ENCODE measurements at places on chromosomes 7 and 10.
A peak's percentile ranks its signal among the peaks of the same experiment; 100 is the strongest.

DNA sequence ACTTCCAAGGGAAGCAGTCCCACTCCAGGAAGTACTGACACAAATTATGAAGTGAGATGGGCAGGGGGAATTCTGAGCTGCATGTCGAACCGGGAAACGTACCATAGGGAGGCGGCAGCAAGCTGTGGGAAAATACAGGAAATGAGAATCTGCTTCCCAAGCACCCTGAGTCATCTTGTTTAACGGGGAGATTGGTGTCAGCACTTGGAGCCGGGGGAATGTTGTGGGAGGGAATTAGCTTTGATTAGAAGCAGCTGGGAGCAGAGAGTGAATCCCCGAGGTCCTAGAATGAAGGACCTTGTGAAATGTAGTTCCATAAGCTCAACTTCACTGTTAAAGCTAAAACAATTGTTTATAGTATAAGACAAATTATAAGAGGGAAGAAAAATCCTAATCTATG, 141.4 kb upstream of the PRKCQ start:
- no peak for DNase-seq

GRCh38 chr10:17210361-17210760, 8.9 kb upstream of the TRDMT1 start:
- DNase-seq: no peak

DNA sequence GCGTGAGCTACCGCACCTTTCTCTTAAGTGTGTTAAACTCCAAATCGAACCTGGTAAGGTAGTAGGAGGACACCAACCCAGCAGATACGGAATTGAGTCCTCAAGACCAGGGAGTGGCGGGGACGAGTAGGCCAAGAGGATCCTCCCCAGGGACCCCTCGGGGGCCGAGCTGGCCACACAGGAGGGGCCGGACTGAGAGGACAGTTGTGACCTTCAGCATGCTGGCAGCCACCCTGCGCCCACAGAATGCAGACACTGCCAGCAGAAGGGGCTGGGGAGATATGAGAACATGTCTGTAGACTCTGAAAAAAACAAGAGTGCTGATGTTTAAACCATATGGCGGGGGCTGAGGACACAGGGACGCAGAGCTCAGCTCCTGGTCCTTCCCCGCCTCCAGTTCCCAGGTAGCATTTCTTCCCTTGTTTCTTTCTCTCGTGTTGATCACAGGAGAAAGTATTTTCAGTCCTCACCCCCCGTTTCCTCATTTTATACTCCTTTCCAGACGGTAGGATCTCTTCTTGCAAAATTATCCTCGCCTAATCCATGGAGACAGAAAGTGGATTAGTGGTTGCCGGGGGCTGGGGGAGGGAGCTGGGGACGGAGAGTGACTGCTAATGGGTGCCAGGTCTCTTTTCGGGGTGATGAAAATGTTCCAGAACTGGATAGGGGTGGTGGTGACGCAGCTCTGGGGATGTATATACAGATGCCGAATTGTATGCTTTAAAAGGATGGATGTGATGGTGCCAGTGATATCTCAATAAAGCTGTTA, 11.5 kb upstream of the UNCX start:
- no peak for DNase-seq

GRCh38 chr10:14958872-14959220, 342 bp upstream of the MEIG1 start:
- DNase-seq: no peak

DNA sequence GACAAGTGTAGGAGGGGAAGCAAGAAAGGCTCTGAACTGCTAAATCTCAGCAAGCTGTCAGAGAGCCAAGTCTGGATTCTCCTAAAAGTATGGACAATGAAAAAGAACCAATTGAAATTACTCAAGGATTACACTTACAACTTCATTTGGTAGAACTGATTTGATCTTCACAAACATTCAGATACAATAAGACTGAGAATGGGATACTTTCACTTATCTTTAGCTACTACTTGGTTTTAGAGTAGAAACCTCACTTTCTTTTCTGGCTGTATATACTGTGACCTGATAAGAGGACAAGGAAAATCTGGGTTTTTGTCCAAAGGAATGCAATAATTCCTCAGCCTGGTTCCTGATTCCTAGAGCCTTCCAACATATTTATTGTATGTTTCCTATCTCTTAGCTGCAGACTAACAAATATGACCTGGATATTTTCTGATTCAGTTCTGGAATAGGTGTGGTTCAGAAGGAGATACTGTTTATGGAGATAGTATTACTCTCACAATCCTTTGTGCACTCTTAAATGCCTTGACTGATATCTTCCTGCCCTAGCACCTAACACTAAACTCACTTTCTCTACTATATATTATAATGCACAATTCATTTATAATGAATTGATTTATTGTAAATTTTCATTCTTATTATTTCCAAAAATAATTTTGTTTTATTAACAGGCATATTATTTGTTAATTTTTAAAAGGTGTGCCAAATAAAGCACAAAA, 7.3 kb downstream of the SEMA3A start:
- DNase-seq: no peak

DNA sequence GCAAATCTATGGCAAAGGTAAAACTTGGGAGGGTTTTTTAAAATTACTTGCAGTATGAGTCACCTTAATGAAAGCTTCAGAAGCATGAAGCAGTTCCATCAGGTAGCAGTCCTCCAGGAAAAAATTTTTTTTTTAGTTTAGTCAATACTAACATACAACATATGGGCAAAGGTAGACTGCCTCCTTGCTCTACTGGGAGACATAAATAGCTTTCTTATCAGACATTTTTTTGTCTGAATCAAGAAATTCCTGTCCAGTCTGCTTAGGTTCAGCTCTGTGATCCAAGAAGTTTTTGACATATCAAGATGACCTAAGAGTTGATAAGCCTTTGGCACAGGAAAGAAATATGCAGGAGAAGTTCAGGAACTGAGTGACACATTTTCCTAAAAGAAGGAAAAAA, 171.5 kb upstream of the TCF7L2 start:
- no peak for DNase-seq

- no peak for DNase-seq
These were observed 276.3 kb downstream of the ZMYND11 start for GRCh38 chr10:411603-412002.

GRCh38 chr7:3168869-3169268, 125.2 kb upstream of the CARD11 start:
- no peak for DNase-seq

- no peak for DNase-seq
These were observed 43.4 kb downstream of the DNMBP start for GRCh38 chr10:99966306-99966705.

- DNase-seq: no peak
These were observed 13.9 kb downstream of the PCLO start for GRCh38 chr7:83148776-83149175.

DNA sequence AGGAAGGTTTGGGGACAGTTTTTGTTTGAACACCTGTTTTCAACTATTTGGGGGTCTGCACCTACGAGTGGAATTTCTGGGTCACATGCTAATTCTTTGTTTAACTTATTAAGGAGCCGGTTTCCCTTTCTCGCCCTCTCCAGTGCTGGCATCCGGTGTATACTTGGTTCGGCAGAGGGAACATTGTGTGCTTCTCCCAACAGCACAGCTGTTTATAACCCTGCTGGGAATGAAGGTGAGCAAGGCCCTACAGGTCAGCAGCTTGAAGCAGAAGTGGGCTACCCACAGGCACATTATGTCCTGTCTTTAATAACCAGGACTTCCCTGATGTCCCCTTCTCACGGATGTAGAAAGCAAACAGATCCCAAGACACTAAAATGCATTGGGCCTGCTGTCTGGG, 87.5 kb upstream of the PDCD4 start:
- no peak for DNase-seq

- peak; percentile 88 for DNase-seq
These were observed 143.0 kb downstream of the NEURL1 start for GRCh38 chr10:103636492-103636891.

DNA sequence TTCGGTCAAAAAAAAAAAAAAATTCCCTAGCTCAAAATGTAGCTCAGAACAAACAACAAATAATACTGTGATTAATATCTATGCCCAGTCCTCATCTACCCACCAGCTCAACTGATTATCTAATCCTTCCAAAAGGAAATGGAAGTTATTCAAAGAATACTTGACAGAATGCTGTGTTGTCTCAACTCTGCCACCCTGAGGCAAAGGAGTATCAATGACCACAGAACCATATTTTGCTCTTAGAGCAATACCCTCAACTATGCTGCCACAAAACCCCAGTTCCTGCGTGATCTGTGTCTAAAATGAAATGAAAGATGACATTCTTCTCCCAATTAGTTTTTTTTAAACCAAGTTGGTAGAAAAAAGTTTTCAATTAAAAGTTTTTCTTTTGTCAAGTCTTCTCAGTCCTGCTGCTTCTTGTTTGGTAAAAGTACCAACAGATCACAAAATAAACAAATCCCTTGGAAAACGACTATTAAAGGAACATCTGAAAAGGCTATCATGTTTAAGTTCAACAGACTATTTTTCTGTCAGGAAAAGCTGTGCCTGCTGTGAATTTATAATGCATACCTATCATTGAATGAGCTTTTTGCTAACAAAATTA, 21.6 kb downstream of the RBM28 start:
- DNase-seq: no peak

DNA sequence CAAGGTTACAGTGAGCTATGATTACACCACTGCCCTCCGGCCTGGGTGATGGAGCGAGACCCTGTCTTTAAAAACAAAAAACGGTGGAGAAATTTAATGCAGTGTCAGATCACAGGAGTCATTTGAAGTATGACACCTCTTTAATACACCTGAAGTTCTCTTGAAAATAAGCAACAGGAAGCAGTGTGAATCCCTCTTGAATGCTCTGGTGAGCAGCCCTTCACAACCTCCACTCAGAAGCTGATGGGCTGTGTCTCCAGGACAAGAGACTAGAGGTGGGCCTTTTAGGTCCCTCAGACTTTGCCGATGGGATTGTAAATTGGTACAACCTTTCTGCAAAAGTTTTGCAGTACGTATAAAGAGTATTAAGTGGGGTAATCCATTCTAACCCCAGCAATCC, 50.1 kb downstream of the CYP26A1 start:
- DNase-seq: no peak

DNA sequence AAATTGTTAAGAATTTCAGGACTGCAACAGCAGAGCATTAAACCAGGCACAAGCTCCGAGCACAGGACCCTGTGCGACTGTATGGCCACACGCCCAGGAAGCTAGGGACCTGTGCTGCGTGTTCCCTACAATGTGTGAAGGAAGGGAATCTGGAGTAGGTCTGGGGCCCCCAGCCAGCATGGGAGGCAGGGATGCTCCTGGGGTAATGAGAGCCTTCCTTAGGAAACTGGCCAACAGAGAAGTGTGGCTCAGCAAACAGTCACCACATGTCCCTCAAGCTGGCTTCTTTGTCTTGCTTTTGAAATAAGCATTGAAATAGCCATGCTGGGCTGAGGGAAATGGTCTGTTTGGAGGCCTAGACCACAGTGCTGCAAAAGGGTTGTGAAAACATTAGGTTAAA, 8.2 kb downstream of the BLNK start:
- no peak for DNase-seq

GRCh38 chr10:127990846-127991542, 84.1 kb downstream of the PTPRE start:
- DNase-seq: no peak

DNA sequence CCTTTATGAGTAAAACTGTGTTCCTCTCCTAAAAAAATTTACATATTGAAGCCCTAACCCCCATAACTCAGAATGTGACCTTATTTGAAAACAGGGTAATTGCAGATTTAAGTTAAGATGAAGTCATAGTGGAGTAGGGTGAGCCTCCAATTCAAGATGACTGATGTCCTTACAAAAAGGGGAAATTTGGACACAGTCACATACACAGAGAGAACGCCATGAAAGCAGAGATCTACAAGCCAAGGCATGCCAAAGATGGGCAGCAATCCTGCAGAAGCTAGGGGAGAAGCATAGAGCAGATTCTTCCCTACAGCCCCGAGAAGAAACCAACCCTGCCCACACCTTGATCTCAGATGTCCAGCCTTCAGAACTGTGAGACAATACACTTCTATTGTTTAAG, 23.8 kb upstream of the ADD3 start:
- no peak for DNase-seq

- DNase-seq: no peak
These were observed 31.8 kb downstream of the GPRIN2 start for GRCh38 chr10:46524472-46525176.

DNA sequence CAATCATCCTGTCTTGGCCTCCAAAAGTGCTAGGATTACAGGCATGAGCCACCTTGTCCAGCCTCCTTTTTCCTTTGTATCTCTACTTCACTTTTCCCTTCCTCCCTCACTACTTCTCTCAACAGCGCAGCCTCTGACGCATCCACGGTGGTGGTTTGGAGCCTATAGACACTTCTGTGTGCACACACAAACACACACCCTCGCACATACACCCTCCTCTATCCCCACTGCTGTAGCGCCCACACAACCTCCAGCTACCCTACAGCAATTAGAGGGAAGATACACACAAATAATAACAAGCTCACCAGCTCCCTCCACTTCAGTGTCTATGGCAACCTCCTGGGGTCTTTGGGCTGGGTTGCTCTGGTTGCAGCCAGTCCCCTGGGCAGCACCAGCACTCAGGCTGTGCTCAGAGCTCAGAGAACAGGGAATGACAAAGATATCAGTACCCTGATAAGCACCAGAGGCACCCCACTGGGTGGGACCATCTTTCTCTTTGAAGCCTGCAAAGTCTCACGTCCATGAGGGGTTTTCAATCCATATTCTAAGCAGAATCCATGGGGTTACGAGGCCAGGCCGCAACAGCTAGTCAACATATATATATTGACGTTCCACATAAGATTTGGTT, 3.3 kb upstream of the CAMK2G start:
- DNase-seq: no peak

GRCh38 chr7:76217942-76218566, 16.4 kb downstream of the SRRM3 start:
- no peak for DNase-seq

DNA sequence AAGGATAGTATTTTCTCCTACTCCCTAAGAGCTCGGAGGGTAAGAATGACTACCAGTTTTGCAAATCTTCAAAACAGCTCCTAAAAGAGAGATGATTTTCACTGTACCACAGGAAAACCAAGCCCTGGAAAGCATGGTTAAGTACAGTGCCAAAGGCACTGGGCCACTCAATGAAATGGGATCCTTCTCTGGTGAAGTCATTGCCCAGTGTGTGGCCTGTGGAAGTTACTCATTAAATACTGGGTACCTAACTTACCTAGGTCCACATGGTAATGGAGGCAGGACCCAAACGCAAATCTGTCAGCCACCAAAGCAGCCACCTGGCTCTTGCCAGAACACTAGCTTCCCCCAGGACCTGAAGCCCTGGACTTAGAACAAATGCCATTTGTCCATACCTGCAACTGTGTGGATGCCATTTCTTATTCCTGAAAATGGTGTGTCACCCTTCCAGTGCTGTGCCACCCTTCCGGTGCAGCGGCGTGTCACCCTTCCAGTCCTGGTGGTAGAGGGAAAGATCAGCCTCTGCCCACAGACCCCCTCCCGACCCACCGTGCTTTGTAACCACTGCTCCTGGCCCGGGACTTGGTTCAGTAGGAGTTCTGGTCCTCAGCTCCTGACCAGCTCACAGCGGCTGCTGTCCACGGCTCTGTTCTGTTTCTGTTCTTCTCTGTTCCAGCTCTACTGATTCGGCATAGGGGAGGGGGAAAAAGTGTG, 659.2 kb downstream of the SDK1 start:
- DNase-seq: no peak

- no peak for DNase-seq
These were observed 21.6 kb downstream of the PRPF18 start for GRCh38 chr10:13608246-13608853.

GRCh38 chr10:114471906-114472876, 67.9 kb upstream of the AFAP1L2 start:
- DNase-seq: no peak

- no peak for DNase-seq
These were observed 148.0 kb upstream of the NRP1 start for GRCh38 chr10:33482486-33482885.

GRCh38 chr7:44081266-44081748, 1.0 kb downstream of the POLM start:
- no peak for DNase-seq

Data from retina (tissue), 1 donor.